Stimulated activated CD4-positive, alpha-beta T cell treated with anti-CD3 and anti-CD28 coated beads, Interleukin-2, amount 100 ng/mL, for 4 hours (primary cell): ENCODE measurements at places on chromosomes 2 and 18.

DNA sequence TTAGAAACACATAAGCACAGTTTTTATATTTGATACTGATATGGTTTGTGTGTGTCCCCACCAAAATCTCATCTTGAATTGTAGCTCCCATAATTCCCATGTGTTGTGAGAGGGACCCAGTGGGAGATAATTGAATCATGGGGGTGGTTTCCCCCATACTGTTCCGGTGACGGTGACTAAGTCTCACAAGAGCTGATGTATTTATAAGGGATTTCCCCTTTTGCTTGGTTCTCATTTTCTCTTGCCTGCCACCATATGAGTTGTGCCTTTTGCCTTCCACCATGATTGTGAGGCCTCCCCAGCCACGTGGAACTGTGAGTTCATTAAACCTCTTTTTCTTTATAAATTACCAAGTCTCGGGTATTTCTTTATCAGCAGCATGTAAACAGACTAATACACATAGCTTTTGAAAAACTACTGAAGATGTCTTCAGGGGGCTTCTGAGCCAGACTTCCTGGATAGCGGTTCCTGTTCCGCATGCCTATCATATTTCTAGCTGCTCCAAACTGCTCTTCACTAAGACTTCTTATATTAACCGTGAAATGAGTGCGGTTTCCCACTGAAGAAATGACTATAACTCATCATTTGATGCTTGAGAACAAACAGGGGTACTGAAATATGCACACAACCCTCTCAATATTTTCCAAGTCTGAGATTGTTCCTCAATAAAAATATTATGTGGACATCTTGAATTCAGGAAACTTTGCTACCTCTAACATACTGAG lies 75.8 kb downstream of the SPHKAP start:
- DNase-seq: no peak

GRCh38 chr2:95574506-95574905 lies 17.3 kb upstream of the TRIM43 start:
- DNase-seq: no peak

GRCh38 chr2:12107321-12107720 lies 360.9 kb downstream of the LPIN1 start:
- no peak for DNase-seq

GRCh38 chr2:199955007-199955338 lies 318 bp downstream of the TYW5 start:
- DNase-seq: no peak

DNA sequence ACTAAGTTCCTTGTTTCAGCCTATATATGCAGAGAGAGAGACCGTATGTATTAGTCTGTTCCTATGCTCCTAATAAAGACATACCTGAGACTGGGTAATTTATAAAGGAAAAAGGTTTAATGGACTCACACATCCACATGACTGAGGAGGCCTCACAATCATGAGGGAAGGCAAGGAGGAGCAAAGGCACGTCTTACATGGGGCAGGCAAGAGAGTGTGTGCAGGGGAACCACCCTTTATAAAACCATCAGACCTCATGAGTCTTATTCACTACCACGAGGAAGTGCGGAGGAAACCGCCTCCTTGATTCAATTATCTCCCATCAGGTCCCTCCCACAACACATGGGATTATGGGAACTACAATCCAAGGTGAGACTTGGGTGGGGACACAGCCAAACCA lies 73.8 kb downstream of the TMEM18 start:
- DNase-seq: no peak

- DNase-seq: no peak
Measured at GRCh38 chr2:224400886-224401632, 848 bp downstream of the FAM124B start.

- DNase-seq: no peak
Measured at GRCh38 chr2:225290757-225291400, 108.6 kb upstream of the NYAP2 start.

DNA sequence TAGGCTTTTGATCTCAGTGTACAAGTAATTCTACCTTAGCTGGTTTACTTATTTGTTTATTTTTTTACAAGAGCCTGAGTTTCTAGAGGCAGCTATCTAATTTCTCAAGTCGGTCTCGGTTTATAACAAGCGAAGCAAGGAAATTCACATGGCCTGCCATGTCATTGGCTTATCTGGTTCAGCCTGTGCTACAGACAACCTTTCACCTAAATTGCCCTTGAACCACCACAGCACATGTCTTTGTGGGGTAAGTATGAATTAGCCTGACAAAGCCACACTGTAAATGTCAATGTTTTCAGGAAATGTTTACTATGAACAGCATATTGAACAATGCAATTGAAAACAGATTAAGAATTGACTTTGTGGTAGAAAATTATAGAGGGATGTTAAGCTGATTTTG lies 167.1 kb downstream of the PID1 start:
- no peak for DNase-seq

DNA sequence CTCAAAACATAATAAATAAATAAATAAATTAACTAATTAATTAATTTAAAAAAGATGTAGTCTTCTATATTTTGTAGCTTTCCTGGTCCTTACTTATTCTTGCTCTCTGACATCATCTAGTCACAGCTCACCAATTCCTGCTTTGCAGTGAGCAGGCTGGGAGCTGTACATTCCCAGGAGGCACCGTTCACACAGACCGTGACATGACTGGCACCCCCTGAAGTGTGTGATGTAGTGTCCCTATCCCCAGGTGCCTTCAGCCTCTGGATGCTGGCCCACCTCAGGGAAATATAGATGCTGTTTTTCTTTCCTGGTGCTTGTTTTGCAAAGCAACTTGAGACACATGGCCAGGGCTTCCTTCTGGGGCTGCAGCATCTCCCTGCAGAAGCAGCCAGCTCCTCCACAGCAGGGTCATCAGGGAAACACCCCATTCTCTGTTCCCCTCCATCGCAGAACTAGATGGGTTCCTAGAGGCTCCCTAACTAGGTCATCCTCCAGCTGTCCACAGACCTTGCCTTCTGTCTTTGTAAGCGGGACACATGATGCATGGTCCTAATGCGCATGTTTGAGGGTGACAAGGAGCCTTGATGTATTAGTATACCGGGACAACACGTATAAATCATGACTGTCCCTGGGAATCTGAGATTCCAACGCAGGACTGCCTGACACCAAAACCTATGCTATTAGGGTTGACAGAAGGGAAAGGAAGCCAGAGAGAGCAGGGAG lies 76.4 kb downstream of the RHOB start:
- no peak for DNase-seq

DNA sequence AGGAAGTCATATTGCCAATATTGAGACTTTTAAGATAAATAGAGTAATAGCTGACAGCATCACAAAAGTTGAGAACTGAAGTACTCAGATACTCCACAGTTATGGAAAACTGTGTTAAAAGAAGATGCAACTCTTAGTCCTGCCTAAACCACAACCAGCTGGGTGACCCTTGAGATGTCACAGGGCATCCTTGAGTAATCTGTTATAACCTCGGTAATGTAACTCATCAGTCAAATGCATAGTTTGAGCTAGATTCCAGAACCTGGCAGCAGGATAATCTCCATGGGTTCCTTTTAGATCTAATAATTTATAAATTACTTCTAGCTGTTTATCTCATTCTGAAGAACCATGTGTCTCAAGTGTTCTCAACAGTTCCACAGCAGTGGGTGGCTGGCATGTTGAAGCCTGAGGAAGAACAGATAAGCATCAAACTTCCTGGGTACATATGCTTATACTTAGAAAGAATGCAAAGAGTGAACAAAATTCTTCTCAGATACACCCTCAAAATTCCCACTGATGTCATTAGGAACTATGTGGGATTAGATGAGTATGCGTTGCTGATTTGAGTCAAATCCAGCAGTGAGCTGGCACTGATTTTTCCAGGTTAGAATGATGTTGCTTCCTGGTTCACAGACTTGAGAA lies 304.1 kb upstream of the ERBB4 start:
- no peak for DNase-seq

GRCh38 chr2:209425471-209426071 lies 1.7 kb downstream of the MAP2 start:
- no peak for DNase-seq

DNA sequence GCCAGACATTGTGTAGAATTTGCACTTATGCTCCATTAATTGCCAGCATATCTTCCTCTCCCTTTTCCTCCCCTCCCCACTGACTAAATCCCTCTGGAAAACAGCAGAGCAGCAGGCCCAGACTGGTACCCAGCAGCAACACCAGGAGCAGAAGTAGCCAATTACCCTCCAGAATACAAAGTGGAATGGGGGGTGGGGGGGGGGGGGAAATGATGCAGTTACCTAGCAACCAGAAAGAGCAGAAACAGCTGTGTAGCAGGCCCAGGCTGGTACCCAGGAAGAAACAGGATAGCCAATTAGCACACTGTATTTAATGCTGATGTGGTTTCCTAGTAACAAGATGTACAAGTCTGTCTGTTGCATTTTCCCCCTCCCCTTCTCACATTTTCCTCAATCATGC lies 52.3 kb downstream of the KLF7 start:
- no peak for DNase-seq

GRCh38 chr18:10453806-10454680 lies at the start of gene APCDD1:
Gene APCDD1 (plus strand): TSS chr18:10454635. CDS start chr18:10454982, 347 bp downstream.
- DNase-seq: no peak

GRCh38 chr18:24015639-24016631 lies 1.4 kb downstream of the TTC39C start:
- no peak for DNase-seq

DNA sequence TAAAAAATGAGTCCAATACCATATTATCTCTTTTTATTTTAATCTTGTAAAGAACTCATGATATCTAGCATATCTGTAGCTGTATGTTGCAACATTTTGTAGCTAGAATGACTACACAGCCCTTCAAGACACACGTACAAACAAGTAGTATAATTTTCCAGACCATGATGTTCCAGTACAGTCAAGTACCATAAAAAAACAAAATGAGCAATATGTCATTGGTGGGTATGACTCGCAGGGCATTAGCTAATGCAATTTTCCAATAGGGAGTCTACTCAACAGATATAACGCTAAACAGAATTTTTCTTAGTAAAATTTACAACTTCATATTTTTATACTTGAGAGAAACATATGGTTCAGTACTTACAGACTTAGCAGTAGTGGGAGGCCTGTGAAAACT lies 53.6 kb upstream of the UGP2 start:
- no peak for DNase-seq

DNA sequence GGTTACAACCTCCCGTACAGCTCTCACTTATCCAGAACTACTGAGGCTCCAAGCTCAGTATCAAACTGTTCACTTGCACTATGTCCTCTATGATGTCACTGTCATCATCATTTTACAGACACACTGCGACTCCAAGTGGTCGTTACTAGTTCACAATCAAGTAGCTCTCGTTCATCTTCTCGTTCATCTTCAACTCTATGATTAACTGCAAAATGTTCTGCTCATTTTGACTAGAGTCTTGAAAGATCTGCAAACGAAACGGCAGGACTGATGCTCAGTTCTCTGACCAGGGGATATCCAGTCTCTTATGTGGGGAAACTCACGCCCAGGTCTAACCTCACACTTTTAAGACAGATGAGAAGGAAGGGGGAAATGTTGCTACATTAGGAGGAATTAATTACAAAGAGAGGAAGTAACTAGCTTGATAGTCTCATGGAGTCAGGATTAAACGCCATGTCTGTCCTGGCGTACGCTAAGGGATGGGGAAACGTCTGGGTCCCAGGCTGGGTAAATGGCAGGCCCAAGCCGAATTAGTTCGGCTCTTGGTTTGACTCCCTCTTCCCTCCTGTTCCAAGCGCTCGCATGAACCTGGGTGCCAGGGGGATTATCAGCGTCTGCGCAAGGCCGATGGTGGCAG lies 794 bp upstream of the CHCHD5 start:
- DNase-seq: no peak

DNA sequence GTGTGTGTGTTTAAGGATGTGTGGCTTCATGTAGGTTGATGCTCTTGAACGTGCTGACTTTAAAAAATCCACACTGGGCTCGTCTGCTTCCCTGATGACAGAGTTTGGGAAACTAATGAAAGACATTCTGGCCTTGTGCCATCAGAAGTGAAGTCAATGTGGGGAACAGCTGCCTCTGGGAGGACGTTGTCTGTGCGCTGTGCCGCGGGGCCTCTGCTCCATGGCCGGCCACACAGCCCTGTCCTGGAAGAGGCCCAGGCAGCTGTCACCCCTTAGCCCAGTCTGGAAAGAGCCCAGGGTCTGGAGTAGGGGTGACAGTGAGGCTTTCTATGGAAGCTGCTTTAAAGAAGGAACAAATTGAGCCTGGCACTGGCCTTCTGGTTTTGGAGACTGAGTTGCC lies 155.8 kb downstream of the SH3RF3 start:
- DNase-seq: no peak

- no peak for DNase-seq
Measured at GRCh38 chr2:98535971-98536677, 72.2 kb downstream of the COA5 start.
